Caco-2 (cell line): ENCODE measurements at places on chromosomes 2 and 18. TPM values are rescaled to one million over a fixed set of nuclear protein-coding genes. Genes with fewer than 3 reads are reported as not detected.
A peak's percentile ranks its signal among the peaks of the same experiment; 100 is the strongest.

GRCh38 chr2:233336541-233336940 lies 17.8 kb upstream of the DGKD start:
- no peak for DNase-seq
- H3K36me3 ChIP-seq: no peaks in the 10 kb centered on the region
- H3K27me3 ChIP-seq: no peaks in the 10 kb centered on the region

- H3K27me3 ChIP-seq: no peaks in the 10 kb centered on the region
- H3K36me3 ChIP-seq: no peaks in the 10 kb centered on the region
- H3K4me3 ChIP-seq: no peak overlapping the region
- no peak for DNase-seq
Observed at GRCh38 chr2:169980001-169980400, 152.7 kb downstream of the UBR3 start.

DNA sequence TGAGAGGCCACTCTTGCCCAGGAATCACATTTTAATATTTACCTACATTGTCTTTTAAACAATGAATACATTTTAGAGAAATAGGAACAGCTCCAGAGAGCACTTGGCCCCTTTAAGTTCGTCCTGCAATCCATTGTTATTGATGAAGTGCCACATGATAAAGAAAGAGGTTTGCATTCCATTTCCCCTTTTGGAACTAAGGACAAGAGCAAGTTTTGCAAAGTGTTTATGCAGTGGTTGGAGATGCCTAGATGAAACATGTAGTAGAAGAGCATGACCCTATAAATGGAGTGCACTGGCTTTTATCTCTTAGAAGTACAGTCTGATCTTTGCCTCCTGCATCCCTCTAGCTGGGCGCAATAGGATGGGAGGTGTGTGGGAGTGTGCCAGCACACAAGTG lies 118.7 kb upstream of the CNTNAP5 start:
- H3K27ac ChIP-seq: no peak overlapping the region
- H3K4me1 ChIP-seq: no peaks in the 10 kb centered on the region
- no peaks in the 10 kb centered on the region for H3K36me3 ChIP-seq

ACMSD gene
- not detected in 2 replicates for total RNA-seq

GRCh38 chr2:83388804-83389203 lies 1070.3 kb downstream of the SUCLG1 start:
- no peak for DNase-seq
- H3K36me3 ChIP-seq: no peaks in the 10 kb centered on the region
- H3K4me3 ChIP-seq: no peak overlapping the region
- no peak overlapping the region for H3K27ac ChIP-seq

DNA sequence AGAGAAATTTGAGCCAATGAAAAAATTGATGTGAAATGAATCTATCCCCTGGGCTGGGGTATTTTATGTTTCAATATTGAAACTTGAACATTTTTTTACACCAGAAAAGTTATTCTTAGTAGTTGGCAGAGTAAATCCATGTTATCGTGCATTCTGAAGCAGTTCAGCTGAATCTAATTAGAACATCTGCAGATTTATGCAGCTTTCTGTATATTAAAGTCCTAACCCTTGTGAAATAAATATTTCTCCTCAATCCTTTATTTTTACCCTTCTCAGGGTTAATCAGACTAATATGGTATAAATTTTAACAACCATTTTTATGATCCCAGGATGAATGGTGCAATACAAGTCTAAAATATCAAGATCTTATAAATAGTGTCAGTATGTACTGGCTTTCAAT lies 69.5 kb downstream of the CDH20 start:
- no peak overlapping the region for H3K4me3 ChIP-seq
- H3K27ac ChIP-seq: no peak overlapping the region
- H3K4me1 ChIP-seq: no peaks in the 10 kb centered on the region
- no peaks in the 10 kb centered on the region for H3K27me3 ChIP-seq

DNA sequence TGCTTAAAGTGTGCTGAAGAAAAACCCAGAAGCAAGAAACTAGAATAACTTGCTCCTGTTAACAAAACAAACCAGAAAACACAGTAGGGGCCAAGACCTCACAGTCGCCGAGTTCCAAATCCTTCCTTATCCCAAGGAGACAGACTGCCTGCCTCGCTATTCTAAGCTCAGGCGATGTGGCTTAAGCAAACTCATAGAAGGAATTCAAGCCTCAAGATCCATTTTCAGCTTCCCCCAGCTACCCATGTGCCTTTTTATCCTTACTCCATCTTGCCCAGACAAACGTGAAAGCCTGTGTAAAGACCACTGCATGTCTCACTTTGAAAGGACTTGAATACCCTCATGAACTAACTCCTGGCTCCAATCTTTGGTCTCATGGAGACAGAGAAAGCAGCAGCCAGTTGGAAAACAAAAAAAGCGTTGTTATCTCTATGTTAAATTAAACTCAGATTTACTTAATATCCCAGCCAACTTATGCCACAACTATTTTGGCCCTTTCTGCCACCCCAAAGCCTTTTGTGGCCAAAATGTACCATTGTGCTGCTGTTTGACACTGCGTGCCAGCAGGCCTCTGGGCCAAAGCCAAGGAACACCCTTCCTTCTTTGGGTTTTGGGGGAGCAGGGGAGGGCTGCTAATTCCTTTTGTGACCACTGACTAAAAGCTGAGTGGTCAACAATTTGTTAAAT lies 123.2 kb upstream of the FZD5 start:
- peaks cover 28% of the 10 kb centered on the region for H3K4me1 ChIP-seq
- H3K27me3 ChIP-seq: no peaks in the 10 kb centered on the region
- no peak for DNase-seq
- H3K4me3 ChIP-seq: no peak overlapping the region

FBXO41 gene
- total RNA-seq: 11.6 and 12.1 TPM in 2 replicates

DNA sequence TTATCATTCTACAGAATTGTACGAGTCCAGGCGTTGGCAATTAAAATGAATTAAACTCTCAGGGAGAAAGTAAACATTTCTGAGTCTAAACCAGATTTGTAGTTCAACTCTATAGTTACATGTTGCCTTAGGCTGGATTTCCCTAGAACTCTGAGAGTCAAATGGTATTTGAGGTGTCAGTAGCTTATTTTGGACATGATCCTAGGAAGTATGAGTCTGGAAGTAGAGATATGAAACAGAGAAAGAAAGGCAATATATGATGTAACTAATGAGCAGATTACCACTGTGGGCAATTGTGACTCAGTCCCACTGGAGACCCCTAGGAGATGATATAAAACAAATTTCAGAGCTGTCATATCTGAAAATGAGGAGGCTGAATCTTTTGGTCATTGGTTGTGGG lies 199.1 kb upstream of the UBE2E3 start:
- DNase-seq: no peak
- H3K4me3 ChIP-seq: no peak overlapping the region
- no peaks in the 10 kb centered on the region for H3K36me3 ChIP-seq
- no peaks in the 10 kb centered on the region for H3K4me1 ChIP-seq

SERPINB10 gene
- total RNA-seq: not detected in 2 replicates

DPYSL5 gene
- 0.74 and 2.4 TPM in 2 replicates for total RNA-seq

SP3 gene
- 108 and 111 TPM in 2 replicates for total RNA-seq

RANBP2 gene
- 78.7 and 81.8 TPM in 2 replicates for total RNA-seq

DNA sequence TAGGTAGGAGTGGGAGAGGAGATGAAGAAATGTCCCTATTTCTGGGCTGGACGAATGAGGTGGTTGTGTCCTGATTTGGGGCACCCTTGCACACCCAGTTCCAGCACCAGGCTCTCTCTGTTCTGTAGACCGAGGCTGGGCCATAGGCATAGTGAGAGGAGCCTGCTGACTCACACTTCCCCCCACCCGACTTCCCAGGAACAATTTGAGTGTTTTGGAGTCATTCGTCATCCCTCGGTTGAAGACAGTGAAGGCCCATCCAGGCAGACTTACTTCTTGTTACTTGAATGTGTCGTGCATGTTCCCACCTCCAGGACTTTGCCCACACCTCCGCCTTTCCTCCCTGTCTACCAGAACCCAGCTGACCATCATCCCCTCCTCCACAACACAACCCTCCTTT lies 179.1 kb downstream of the HAUS1 start:
- no peak for DNase-seq
- H3K36me3 ChIP-seq: no peaks in the 10 kb centered on the region
- H3K4me1 ChIP-seq: no peaks in the 10 kb centered on the region
- no peak overlapping the region for H3K4me3 ChIP-seq

- H3K27me3 ChIP-seq: no peaks in the 10 kb centered on the region
- no peaks in the 10 kb centered on the region for H3K4me1 ChIP-seq
- no peaks in the 10 kb centered on the region for H3K36me3 ChIP-seq
- no peak overlapping the region for H3K27ac ChIP-seq
Observed at GRCh38 chr2:22487541-22487940, 897.4 kb upstream of the KLHL29 start.

DNAJC10 gene
- 103 and 109 TPM in 2 replicates for total RNA-seq

GRCh38 chr2:226664140-226664539 lies 135.5 kb downstream of the IRS1 start:
- no peaks in the 10 kb centered on the region for H3K27me3 ChIP-seq
- no peaks in the 10 kb centered on the region for H3K36me3 ChIP-seq
- no peak overlapping the region for H3K4me3 ChIP-seq
- H3K4me1 ChIP-seq: no peaks in the 10 kb centered on the region

DNA sequence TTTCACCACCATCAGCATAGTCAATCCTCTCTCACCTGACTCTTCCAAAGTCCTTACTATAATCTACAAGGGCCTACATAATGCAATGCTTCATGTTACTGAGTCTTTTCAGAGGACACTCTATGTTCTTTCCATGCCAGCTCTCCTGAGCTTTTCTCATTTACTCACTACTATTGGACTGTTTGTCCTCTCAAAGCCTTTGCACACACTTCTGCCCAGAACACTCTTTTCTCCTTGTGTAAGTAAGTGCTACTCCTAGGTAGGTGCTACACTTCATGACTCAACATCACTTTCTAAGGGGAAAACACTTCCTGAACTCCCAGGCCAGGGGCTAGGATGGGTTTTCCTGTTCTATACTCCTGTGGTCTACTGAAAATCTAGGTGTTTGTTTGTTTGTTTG lies 82.5 kb upstream of the GULP1 start:
- no peak overlapping the region for H3K27ac ChIP-seq
- H3K4me3 ChIP-seq: no peak overlapping the region
- no peaks in the 10 kb centered on the region for H3K4me1 ChIP-seq
- H3K36me3 ChIP-seq: no peaks in the 10 kb centered on the region
- H3K27me3 ChIP-seq: no peaks in the 10 kb centered on the region
- no peak for DNase-seq

DNA sequence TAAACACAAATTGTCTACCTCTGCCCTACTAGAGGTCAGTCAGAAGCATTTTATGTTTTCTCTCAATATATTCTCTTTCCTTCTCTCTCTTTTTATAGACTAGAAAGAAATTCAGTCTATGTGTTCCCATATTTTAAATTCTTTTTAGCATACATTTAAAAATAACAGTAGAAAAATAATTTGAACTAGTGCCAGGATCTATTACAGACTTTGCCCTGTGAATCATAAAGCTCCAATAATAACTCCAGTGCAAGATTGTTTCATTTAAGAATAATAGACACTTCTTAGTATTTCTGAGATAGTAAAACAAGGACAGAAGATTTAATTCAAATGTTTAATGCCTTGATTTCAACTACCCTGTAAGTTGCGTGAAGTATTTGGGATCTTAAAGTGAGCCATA lies 60.1 kb downstream of the ITGB6 start:
- H3K4me3 ChIP-seq: no peak overlapping the region
- no peaks in the 10 kb centered on the region for H3K36me3 ChIP-seq
- no peaks in the 10 kb centered on the region for H3K27me3 ChIP-seq

- no peak overlapping the region for H3K27ac ChIP-seq
- H3K36me3 ChIP-seq: no peaks in the 10 kb centered on the region
- DNase-seq: no peak
- no peaks in the 10 kb centered on the region for H3K4me1 ChIP-seq
- no peaks in the 10 kb centered on the region for H3K27me3 ChIP-seq
- H3K4me3 ChIP-seq: no peak overlapping the region
Observed at GRCh38 chr2:48228345-48228684, 301.6 kb upstream of the STON1 start.

RAB17 gene
- 60.9 and 61.5 TPM in 2 replicates for total RNA-seq

- H3K36me3 ChIP-seq: no peaks in the 10 kb centered on the region
- no peak for DNase-seq
- no peak overlapping the region for H3K4me3 ChIP-seq
- H3K27ac ChIP-seq: no peak overlapping the region
- no peaks in the 10 kb centered on the region for H3K4me1 ChIP-seq
Observed at GRCh38 chr18:79248495-79249060, 147.2 kb upstream of the NFATC1 start.

KIDINS220 gene
- total RNA-seq: 32.3 and 32.8 TPM in 2 replicates

DNA sequence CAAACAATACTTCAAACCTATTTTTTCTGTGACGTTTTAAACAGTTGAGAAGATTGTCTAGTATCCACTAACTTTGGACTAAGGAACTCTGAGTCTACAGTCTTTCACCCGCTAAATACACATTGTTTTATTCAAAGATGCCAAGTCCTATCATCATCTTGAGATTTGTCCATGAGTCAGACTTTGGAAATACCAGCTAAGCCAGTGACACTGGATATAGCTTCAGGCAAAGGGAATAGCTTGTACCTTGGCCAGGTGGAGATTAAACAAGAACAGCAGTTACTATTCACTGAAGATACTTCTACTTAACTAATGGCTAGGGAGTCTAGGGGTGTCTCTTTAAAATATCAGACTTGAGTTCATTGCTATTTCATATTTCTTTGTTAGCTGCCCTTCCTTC lies 137.5 kb downstream of the COMMD1 start:
- H3K4me1 ChIP-seq: peaks cover 20% of the 10 kb centered on the region
- H3K4me3 ChIP-seq: no peak overlapping the region
- H3K27ac ChIP-seq: peak overlapping the region; percentile 46
- no peaks in the 10 kb centered on the region for H3K36me3 ChIP-seq
- H3K27me3 ChIP-seq: no peaks in the 10 kb centered on the region

DNA sequence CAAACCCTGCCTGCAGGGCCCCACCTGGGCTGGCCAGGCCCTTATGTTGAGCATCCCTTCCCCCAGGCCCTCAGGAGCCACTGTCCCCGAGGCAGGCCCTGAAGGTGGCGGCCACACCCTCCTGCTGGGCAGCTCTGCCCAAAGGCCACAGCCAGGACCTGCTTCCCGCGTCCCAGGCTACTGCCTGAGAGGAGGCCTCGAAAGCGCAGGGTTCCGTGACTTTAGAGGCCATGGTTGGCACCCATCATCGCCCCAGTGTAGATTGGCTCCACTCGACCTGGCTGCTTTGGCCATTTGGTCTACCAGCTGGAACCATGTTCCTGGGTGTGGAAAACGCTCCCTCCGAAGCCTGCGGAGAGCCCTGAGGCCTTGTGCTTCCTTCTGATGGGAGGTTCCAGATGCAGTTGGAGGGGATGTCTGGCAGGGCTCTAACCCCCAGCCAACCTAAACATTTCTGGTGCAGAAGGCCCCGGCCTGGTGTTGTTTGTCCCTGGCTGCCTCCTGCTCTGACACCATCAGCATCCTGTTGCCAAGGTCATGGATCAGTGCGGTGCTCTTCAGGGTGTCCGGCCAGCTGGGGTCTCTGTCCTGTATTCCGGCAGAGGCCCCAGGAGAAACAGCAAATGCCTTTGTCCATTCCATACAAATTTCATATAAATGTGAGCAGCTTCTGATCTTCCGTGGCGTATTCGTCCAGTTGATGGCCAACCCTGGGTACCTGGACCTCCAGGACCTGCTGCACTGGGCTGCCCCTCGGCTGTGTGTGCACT lies 14.7 kb downstream of the CAPN10 start:
- H3K4me1 ChIP-seq: no peaks in the 10 kb centered on the region
- no peak overlapping the region for H3K27ac ChIP-seq
- no peaks in the 10 kb centered on the region; the same call in 1 of the 2 replicates for H3K36me3 ChIP-seq
- no peak for DNase-seq
- no peaks in the 10 kb centered on the region for H3K27me3 ChIP-seq

- no peak overlapping the region for H3K4me3 ChIP-seq
- no peak for DNase-seq
- H3K27me3 ChIP-seq: no peaks in the 10 kb centered on the region
- no peaks in the 10 kb centered on the region; the same call in 1 of the 2 replicates for H3K36me3 ChIP-seq
- H3K4me1 ChIP-seq: no peaks in the 10 kb centered on the region
- no peak overlapping the region for H3K27ac ChIP-seq
Observed at GRCh38 chr2:201402651-201403562, 45.8 kb upstream of the FLACC1 start.

AQP12B gene
- total RNA-seq: not detected in 2 replicates

BCL11A gene
- 0.21 and 0.29 TPM in 2 replicates for total RNA-seq
